AG09309 (cell line): ENCODE measurements at places on chromosomes 5 and 9.

DNA sequence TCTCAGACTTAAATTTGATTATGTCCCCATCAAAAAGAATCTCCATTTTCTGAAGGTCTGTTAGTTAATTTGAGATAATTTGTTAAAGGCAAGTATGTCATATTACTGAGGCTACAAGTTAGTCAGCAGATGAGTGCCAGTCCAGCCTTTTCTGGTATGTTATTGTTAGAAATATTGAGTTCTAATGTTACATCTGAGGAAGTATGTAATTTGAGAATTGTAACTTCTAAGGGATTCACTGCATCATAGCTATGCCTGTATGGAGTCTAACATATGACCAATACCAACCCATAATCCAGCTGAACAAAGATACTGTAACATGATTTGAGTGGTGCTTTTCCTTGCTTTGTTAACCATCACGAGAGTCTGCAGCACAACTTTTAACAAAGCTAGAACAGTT, 13.9 kb downstream of the SLC23A1 start:
- DNase-seq: no peak

- no peak for DNase-seq
Measured at GRCh38 chr9:136222906-136223285, 18.0 kb upstream of the LHX3 start.

- no peak for DNase-seq
Measured at GRCh38 chr5:138549414-138549813, 6.4 kb upstream of the ETF1 start.

- no peak for DNase-seq
Measured at GRCh38 chr5:41921874-41922273, 3.2 kb upstream of the FBXO4 start.

DNA sequence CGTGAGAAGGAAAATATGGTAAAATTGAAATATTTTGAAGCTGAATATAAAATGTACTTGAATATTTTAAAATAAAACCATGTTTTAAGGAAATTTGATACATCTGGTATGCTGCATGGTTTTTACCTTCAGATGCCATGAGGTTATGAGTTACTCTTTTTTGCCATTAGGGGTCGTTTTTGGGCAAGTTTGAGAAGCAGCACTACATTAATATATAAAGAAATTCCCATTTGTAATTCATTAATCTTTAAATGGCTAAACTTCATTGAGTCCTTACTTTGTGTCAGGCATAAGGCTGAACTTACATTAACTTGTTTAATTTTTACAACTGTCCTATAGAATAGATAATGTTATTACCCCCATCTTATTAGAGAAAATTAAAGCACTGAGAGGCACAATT, 152.3 kb downstream of the KDM4C start:
- no peak for DNase-seq

GRCh38 chr5:13378091-13378490, 566.4 kb downstream of the DNAH5 start:
- peak; percentile 3 for DNase-seq

DNA sequence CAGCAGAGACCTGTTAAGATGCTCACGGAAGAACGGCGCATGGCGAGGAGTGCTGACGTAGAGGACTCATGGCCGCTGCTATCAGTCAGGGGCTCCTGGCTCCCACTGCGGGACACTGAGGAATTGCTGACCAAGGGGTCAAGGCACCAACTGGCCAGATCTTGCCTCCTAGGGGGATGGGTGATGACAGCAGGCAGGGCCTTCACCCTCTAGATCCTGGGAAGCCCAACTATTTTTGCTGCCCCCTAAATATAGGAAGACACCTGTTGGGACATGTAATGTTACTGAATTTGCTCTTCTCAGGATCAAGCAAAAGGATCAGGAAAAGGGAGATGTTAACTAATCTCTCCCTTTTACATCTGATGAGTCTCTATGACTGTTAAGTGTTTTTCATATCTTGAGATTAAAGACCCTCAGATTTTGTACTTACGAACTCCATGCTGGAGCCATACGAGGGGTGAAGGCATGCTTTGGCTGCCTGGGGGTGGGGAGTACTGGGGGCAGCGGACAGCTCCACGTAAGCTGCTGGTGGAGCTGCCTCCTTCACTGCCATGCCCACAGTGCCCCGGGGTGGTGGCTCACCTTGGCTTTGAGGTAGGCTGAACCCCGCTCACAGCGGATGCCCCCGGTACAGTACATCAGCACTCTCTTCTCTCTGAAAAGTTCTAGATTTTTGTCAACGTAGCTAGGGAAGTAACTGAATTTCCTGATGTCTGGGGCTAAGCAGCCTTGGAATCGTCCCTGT, 28.1 kb downstream of the TSTD2 start:
- no peak for DNase-seq

GRCh38 chr5:128708841-128709240, 170.8 kb upstream of the FBN2 start:
- no peak for DNase-seq

GRCh38 chr9:19481971-19482404, 73.2 kb downstream of the ACER2 start:
- no peak for DNase-seq

GRCh38 chr9:78691542-78691941, 394.6 kb downstream of the PSAT1 start:
- DNase-seq: no peak

- DNase-seq: no peak
Measured at GRCh38 chr5:64164166-64164565, 1.5 kb upstream of the RNF180 start.

- no peak for DNase-seq
Measured at GRCh38 chr5:10140195-10140973, 109.3 kb downstream of the ATPSCKMT start.

DNA sequence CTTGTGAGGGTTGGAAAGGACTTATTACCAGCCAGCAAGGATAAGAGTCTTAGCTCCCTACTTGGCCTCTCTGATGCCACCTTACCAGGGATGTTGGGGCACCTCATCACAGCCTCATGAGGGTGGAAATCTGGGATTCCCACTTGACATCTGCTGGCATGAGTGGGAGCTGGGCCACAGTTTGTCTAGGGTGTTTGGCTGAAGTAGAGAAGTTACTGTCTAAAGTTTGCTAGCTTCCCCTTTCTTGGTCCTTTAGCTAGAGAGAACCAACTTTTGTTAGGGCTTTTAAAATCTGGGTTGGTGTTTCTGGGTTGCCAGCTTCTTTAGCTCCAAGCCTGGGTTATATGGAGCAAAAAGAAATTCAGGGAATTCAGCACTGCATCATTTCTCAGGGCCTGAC, 57.5 kb upstream of the GNA14 start:
- DNase-seq: no peak

DNA sequence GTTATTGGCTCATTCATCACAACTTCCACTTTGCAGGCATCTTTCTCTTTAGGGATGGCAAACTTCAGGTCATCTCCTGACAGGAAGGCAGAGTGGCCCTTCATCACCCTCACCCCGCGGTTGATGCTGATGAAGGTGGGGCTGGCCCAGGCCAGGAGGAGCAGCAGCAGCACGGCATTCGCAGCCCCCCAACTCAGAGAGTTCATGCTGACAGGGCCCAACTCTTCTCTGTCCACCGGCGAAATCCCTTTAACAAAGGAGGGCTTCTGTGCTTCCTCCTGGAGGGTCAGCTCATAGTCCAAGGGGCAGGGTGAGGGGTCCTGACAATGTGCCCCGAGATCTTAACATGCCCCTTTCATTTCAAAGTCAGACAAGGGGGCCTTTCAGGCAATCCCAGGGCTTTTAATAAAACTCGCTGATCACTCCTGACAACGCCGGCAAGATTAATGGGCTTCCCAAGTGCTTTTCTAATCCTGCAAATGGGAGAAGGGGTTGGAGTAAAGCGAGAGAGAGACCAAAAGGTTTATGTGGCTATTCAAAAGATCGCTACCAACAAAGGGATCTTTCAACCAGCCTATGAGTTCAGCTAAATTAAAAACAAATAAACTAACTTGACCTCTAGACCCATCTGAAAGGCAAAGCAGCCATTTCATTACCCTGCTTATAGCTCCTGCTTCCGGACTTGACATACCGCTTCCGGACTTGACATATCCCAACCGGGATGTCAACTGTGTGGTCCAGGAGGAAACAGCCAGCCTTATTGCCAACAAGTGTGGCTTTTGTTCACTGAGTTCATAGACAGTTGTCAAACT, 41.2 kb downstream of the FREM1 start:
- no peak for DNase-seq
